ENCODE measurements at places on chromosomes 7 and 10.

GRCh38 chr10:120098232-120098930 is 205.9 kb downstream of the SEC23IP start:
- no peak for DNase-seq

DNA sequence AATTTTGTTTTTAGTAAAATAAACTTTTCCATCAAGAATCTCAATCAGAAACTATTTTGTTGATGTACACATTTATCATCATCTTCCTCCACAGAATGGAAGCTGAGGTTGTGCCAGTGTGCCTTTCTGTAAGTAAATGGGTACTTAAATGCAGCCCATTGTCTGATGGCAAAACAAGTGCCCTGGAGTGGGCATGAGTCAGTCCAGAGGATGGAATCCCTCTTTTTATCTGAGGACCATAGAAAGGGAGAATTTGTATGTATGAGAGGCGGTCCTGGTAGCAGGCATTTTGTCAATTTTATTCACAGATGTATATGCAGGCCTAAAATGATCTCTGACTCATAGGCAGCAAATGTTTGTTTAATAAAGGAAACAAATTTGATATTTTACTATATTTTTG is 102.1 kb upstream of the MAGI2 start:
- no peak for DNase-seq

DNA sequence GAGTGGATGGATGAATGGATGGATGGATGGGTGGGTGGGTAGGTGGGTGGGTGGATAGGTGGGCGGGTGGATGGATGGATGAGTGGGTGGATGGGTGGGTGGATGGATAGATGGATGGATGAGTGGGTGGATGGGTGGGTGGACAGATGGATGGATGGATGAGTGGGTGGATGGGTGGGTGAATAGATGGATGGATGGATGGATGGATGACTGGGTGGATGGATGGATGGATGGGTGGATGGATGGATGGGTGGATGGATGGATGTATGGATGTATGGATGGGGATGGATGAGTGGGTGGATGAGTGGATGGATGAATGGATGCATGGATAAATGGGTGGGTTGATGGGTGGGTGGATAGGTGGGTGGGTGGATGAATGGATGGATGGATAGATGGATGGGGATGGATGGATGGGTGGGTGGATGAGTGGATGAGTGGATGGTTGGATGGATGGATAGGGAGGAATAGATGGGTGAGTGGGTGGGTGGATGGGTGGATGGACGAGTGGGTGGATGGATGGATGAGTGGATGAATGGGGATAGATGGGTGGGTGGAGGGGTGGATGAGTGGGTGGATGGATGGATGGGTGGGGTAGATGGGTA is 43.8 kb downstream of the MICALL2 start:
- no peak for DNase-seq

- no peak for DNase-seq
These were observed 323.1 kb downstream of the TFEC start for GRCh38 chr7:115707258-115708012.

DNA sequence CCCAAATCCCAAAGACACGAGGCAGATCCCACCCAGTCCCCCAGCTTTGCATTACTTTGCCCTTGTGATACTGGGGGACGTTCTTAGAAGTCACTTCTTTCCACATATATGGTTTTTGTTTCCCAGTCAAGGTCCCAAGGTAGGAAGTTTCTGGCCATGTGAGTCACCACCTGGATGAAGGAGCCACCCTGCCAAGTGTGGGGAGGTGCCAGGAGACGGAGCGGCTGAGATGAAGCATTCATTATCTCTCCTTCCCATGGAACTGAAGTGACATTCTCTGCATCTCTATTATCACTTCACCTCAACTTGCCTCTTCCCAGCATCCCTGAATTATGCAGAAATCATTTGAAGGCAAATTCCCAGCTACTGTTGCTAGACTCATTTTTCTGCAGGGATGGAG is 136.2 kb upstream of the INSYN2A start:
- no peak for DNase-seq

DNA sequence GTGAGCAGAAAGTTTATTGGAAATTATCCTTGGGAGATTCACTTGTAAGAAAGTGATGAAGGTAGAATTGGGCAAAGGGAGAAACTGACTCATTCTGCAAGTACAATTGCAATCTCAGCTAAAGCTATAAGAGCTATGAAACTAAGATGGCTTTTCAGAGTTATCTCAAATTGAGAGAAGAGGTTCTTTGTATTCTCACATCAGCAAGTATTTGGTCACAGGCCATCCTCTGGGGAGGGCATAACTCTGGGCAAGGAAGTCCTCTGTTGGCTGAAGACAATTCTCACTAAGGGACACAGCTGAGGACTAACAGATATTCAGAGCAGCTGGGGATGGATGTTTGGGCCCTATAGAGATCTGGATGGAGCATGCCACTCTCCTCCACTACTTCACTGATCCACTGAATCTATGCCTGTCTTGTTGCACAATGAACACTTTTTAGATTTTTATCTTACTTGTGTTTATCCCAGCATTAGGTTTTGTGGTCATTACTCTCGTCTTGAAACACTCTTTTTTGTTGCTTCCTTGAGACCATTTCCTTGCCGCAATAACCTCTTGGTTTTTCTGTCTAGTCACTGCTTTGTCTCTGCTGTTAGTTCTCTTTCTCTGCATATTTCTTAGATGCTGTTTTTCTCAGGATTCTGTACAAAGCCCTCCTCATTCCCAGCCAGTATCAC is 115.1 kb downstream of the GNAI1 start:
- peak; percentile 87 for DNase-seq

Data from bone marrow (tissue), 2 donors.